ENCODE measurements at places on chromosomes 7 and 10.
A peak's percentile ranks its signal among the peaks of the same experiment; 100 is the strongest.

- DNase-seq: no peak
Measured at GRCh38 chr10:5951721-5952407, 25.5 kb downstream of the IL15RA start.

DNA sequence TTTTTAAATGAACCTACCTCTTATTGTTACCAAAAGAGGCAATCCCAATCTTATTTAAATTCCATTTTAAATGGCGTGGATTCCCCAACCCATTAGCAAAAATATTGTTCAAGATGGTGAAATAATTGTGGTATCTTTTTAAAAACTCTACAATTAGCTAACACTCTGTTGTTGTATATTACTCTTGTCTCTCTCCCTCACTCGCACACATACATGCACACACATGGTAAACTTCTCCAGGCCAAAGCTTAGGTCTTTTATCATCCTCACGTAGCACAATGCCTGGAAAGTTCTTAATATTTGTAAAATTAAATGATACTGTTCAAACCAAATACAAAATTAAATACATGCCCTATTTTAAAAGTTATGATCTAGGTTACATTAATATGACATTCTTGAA is 169.2 kb upstream of the WNT16 start:
- DNase-seq: no peak

- no peak for DNase-seq
Measured at GRCh38 chr10:58696736-58697135, 184.1 kb downstream of the BICC1 start.

- no peak for DNase-seq
Measured at GRCh38 chr7:150003304-150003810, 129.6 kb downstream of the ATP6V0E2 start.

- DNase-seq: no peak
Measured at GRCh38 chr10:29772403-29772802, 137.6 kb upstream of the SVIL start.

DNA sequence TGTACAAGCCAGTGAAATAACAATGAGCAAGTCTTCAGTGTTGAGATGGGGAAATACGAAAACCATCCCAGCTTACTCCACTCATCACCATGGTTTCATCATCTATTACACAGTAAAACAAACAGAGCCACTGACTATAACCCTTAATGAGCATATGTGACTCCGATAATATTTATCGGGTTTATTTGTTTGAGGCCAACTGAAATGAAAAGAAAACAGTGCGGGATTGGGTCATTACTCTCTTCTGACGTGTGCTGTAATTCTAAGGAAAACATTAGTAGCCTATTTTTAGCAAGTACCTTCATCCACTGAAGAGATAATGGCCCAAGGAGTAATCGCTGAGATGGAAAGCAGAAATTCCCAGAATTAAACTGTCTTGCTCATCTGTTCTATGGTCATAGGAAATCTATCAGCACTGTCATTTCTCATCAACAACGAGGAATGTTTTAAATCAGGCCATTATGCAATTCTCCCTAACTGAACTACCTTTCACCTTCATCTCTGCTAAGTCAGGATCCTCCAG is 716.5 kb downstream of the INHBA start:
- no peak for DNase-seq

- DNase-seq: no peak
Measured at GRCh38 chr10:22174442-22174841, 43.4 kb downstream of the EBLN1 start.

DNA sequence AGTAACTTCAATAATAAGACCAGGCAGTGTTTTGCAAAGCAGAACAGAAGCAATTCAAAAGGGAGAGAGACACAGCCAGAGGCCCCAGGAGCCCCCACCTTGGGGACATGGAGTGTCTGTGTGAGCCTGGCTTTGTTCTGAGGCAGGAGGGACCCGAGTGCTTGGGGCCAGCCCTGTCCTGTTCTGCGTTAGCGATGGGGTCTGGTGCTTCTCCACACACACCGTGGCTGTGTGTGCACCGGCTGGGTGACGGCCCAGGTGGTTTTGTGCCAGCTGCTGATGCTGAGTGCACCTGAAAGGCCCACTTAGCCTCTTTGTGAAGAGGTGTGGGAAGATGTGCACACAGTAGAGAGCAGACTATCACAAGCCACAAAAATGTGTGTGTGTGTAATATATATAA is 468.9 kb downstream of the DNAJB6 start:
- DNase-seq: peak; percentile 22

DNA sequence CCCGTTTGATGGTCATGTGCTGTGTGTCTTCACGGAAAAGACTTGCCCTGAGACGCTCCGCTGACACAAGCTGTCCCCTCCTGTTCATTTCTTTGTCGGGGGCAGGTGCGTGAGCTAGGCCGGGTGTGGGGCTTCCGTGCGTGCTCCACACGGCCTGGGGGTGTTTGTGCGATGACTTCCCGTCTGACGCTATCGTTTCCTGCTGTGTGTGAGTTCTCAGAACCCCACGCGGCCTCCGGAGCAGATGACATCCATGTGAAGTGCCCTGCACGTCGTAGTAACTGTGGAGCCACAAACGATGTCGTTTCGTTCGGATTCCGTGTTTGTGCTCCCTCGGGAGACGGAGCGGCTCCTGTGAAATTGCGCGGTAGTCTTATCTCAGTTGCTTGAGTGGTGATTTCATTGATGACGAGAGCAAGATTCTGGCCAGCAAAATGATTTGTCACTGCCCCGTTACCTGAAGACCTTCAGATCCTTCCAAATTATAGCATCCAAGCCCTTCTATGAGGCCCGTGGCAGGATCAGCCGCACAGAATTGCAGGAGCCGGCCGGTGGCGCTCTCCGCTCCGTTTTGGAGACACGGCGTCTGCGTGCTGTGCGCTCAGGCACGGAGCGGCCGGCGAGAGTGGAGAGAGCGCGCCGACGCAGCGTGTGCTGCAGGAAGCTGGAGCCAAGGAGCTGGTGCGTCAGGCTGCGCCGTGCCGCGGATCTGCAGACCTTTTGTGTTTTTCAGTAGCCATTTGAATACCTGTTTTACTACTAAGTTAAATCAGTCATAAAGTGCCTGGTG is 94.9 kb downstream of the NKX6-2 start:
- peak; percentile 29 for DNase-seq

GRCh38 chr7:55005241-55005851 is 13.5 kb upstream of the EGFR start:
- DNase-seq: no peak

DNA sequence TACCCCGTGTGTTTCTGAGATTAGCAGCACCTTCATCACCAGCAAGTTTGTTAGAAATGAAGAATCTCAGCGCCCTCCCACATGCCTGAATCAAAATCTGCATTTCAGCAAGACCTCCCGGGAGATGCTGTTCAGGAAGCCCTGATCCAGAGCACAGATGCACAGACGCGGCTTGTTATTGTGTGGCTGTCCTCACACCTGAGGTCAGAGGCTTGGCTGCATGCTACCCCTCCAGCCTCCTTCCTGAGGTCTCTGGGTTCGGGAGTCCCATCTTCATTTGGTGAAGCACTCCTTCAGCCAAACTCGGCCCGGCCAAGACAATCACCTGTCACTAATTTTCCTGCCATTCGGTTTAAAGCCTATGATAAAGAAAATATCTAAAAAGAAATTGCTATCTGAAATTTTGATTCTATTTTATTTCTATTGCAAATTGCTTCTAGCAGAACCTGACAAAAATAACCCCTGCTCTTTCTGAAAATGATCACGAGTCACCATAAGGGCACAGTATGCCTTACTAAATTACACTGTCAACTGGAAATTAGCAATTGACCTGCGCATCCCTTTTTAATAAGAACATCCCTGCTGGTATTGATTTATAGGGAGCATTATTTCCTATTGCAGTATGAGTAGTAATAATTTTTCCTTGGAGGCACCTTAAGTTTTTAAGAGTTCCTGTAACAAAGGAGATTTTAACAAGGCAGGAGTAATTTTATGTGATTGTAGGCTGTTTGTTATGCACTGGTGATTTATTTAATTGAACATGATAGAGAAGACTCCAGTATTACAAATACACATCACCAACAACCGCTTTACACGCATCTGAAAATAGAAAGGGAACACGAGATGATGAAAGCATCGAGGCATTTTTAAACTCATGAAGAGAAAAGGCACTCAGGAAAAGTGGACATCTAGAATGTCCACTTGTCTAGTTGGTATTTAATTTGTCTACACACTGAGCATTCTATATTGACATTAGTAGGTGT is 49.5 kb downstream of the VSTM2A start:
- DNase-seq: no peak

- no peak for DNase-seq
Measured at GRCh38 chr10:45578384-45578971, 94.1 kb downstream of the ZFAND4 start.

DNA sequence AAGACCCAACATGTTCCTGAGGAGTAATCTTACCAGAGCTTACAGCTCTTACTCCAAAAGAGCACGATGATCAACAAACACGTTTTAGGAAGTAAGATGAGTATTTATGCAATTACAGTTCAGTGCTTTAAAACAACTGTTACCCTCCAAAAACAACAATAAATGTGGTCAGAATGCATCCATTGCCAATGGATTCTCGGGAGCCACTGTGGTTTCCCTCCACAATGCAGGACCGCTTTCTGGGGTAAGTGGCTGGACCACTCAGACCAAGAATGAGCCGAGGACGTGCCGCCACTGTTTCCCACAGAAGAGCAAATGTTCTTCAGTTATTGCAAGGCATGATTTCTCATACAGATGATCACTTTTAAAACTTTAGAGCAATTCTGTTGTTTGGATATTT is 232.3 kb upstream of the MKLN1 start:
- no peak for DNase-seq

DNA sequence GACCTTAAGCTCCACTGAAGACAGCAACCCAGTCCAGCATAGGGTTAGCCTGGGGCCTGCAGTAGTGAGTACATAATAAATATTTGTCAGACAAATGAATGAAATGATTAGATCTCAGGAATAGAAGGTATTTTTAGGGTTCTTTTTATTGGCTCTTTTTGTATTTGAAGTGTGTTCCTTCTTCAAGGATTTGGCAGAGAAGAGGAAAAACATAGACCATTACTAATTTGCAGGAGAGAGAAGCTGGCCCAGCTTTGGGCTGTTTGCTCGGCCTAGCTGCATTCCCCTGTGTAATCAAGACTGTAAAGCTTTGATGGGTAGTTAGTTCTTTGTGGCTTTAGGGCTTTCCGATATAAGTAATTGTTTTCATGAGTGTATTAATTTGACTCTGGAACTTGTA is 64.2 kb downstream of the CNNM2 start:
- DNase-seq: no peak

DNA sequence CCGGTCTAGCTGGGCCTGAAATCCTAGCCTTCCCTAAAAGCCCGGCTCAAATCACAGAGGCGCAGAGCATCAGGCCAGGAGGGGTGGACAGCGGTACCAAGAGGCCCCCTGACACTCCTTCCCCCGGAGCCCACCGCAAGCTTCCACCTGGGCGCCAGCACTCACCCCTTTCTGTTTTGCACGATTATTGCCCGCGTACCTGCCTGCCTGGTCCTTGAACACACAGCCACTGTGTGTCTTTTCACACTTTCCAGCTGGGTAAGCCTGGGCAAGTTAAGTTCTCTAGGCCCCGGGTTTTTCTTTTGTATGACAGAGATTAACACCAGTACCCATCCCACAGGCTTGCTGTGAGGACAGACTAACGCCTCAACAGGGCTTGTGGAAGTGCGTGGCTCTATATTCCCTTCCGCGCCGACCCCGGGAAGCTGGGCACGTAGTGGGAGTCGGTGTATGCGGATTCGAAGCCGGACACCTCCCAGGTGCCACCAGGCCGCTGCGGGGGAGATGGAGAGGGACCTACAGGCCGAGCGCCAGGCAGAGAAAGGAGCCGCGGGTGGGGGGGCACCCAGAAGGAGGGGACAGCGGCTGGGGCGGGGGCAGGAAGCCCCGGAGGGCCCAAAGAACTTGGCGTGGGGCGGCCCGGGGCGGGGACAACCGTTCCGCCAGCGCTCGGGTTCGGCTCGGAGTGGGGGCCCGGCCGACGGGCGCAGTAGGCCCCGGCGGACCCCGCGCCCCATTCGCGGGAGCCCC is 792 bp downstream of the ZNF746 start:
- DNase-seq: peak; percentile 69

- no peak for DNase-seq
Measured at GRCh38 chr7:12942609-12943008, 255.2 kb downstream of the ARL4A start.

DNA sequence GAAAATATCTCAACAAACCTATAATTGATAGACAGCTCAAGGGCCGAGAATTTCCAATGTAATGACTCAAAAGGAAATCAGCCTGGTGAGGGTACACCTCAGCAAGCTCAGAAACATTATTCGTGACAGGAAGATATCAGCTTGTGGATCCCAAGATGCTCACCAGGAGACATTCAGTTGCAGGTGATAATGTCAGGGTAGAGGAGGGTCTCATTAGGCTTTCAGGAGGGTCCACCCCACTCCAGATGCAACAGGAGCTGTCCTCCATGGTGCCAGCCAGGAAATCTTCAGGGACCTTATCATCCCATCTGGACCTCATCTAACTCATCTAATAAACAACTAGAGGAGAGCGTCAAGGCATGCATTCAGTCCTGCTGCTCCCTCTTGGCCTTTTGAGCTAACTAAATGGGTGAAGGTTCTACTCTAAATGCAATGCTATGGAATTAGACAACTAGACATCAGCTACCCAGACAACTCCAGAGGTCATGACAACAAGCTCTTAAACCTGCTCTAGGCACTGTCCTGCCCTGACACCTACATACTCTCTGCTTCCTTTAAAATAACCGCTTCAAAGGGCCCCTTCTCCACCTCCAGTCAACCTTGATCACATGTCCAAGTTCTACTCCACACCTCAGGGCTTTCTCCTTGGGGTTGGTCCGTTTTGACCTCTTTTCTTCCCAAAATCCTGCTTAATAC is 4.3 kb upstream of the GIMAP5 start:
- DNase-seq: no peak

DNA sequence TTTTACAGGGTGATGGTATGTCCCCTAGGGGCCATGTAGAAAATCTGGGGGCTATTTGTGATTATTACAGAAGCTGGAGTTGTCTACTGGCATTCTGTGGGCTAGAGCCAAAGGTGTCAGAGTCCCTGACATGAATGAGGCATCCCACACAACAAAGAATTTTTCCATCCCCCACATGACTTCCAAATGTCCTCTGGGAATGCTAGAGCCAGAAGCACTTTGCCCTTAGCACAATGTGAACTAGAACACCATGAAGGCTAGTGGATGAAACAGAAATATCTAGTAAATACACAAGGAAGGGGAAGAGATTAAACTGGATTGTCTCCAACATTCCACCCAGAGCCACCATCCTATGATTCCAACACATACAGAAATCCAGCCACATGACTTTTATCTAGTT is 46.9 kb downstream of the FAM13C start:
- no peak for DNase-seq

DNA sequence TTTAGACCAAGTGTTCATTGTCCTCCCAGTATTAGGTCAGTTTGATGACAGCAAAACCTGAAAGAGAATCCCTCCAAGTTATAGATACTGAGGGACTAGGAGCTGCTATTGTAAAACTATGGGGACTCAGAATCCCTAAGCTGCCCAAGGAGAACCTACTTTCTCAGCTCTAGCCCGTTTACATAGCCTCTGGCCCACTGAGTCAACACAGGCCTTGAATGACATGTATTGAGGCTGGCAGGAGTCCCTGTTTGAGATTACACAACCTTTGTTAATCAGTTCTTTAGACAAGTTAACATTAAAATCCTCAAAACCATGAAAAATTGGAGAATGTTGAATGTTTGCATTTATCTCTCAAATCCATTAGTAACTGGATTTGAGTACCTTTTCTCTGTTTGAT is 1079.0 kb downstream of the KCNMA1 start:
- DNase-seq: no peak
